CD8-positive, alpha-beta memory T cell (primary cell): ENCODE measurements at places on chromosomes 7 and 10.

DNA sequence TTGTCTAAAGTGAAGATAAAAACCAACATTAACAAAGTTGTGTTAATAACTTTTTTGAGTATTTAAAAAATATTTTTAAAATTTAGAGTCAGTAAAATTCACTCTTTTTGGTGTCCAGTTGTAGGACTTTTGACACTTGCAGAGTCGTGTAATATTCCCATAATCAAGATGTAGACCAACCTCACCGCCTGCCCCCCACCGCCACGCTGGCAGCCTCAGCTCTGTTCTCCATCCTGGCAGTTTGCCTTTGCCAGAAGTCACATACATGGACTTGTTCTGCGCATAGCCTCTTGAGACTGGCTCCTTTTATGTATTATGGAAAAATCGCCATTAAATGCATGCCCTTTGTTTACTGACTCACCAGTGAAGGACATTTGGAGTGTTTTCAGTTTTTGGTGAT, 27.3 kb upstream of the SYCE1 start:
- no peaks in the 10 kb centered on the region for H3K4me1 ChIP-seq
- no peak for DNase-seq
- H3K36me3 ChIP-seq, result no peaks in the 10 kb centered on the region

DNA sequence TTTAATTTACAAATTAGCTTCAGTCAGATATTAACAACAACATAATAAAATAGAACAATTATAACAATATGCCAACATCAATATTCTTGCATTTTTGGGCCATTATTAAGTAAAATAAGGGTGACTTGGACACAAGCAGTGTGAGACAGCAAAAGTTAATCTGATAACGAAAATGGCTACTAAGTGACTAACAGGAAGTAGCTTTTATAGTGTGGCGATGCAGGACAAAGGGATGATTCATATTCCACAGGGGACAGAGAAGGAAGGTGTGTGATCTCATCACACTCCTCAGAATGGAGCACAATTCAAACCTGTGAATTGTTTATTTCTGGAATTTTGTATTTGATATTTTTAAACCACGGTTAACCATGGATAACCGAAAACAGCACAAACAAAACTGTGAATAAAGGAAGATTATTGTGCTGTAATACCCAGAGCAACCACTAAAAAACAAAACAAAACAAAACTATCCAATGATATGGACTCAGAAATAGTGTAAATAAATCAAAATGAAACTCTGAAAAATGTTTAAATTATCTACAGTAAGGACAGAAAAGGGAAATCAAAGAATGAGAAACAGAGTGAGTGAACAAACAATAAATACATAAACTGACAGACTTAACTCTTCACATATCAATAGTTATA, 66.9 kb upstream of the TFEC start:
- no peak overlapping the region for H3K4me3 ChIP-seq
- H3K4me1 ChIP-seq, result no peaks in the 10 kb centered on the region
- DNase-seq, result no peak
- no peak overlapping the region for H3K27ac ChIP-seq

GRCh38 chr7:106520962-106521514, 139.9 kb downstream of the CCDC71L start:
- DNase-seq, result no peak
- H3K36me3 ChIP-seq, result no peaks in the 10 kb centered on the region
- no peaks in the 10 kb centered on the region for H3K4me1 ChIP-seq
- H3K4me3 ChIP-seq, result no peak overlapping the region

- no peaks in the 10 kb centered on the region for H3K27me3 ChIP-seq
- peaks cover 48% of the 10 kb centered on the region for H3K4me1 ChIP-seq
- no peaks in the 10 kb centered on the region for H3K36me3 ChIP-seq
Observed at GRCh38 chr7:76356823-76357222, 2.0 kb downstream of the YWHAG start.

DNA sequence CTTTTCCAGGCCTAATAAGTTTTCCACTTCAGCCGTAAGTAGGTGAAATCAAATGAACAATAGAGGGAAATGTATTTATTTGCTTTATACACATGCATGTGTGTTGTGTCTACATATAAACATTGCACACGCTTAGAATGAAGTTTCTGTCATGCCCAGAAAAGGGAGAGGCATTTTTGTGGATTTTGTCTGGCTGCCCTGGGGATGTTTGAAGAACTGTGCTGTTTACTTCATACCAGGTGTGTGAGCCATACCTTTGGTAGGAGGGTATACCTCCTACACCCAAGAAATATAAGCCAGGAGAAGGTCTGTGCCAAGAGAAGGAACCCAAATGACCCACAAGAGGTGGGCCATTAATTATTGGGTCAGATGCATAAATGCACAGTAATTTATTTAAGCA, 12.8 kb downstream of the GATAD1 start:
- no peak overlapping the region for H3K27ac ChIP-seq
- H3K27me3 ChIP-seq, result no peaks in the 10 kb centered on the region
- peaks cover 5% of the 10 kb centered on the region for H3K36me3 ChIP-seq
- DNase-seq, result no peak
- no peaks in the 10 kb centered on the region for H3K4me1 ChIP-seq

GRCh38 chr7:76091506-76091905, 43.6 kb downstream of the MDH2 start:
- no peaks in the 10 kb centered on the region for H3K36me3 ChIP-seq
- no peak for DNase-seq
- H3K27me3 ChIP-seq, result no peaks in the 10 kb centered on the region
- no peak overlapping the region for H3K27ac ChIP-seq

GRCh38 chr7:8131694-8132605, 130.0 kb downstream of the ICA1 start:
- no peaks in the 10 kb centered on the region for H3K36me3 ChIP-seq
- H3K27ac ChIP-seq, result peak overlapping the region; percentile 83
- no peaks in the 10 kb centered on the region for H3K27me3 ChIP-seq
- peak; percentile 30 for DNase-seq
- peak overlapping the region; percentile 41 for H3K4me3 ChIP-seq

GRCh38 chr10:80685355-80685754, 147.7 kb downstream of the SH2D4B start:
- no peaks in the 10 kb centered on the region for H3K27me3 ChIP-seq
- H3K36me3 ChIP-seq, result no peaks in the 10 kb centered on the region
- H3K27ac ChIP-seq, result no peak overlapping the region
- H3K4me3 ChIP-seq, result no peak overlapping the region
- no peaks in the 10 kb centered on the region for H3K4me1 ChIP-seq

- H3K27me3 ChIP-seq, result no peaks in the 10 kb centered on the region
- DNase-seq, result no peak
- H3K27ac ChIP-seq, result peak overlapping the region; percentile 6
- H3K4me1 ChIP-seq, result peaks cover 20% of the 10 kb centered on the region
- H3K36me3 ChIP-seq, result peaks cover 5% of the 10 kb centered on the region
- H3K4me3 ChIP-seq, result no peak overlapping the region
Observed at GRCh38 chr7:76051840-76052239, 3.9 kb downstream of the MDH2 start.

DNA sequence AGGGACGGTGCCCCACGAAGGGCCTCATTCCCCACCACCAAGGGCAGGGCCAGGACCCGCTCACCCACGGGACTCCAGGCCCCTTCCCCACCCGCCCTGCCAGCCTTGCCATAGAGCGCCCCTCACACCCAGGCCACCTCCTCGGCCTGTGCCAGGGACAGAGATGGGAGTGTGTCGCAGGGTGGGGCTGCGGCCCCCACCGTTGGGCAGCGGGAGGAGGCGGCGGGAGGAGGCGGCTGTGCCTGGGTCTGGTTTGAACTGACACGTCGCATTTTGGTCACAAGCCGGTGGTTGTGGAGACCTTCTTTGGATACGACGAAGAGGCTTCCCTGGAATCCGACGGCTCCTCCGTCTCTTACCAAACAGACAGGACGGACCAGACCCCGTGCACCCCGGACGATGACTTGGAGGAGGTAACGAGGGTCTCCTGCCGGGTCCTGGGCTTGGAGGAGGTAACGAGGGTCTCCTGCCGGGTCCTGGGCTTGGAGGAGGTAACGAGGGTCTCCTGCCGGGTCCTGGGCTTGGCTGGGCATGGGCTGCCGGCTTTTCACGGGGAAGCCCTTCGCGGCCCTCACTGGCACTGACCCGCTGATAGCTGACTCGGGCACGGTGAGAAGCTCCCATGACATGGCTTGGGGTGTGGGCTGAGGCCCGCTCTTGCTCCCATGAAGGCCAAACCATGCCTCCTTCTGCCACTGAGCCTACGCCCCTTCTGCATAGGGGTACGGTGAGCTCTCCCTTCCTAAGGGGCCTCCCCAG, 46.4 kb upstream of the DPYSL4 start:
- no peak overlapping the region for H3K27ac ChIP-seq
- no peak for DNase-seq
- H3K27me3 ChIP-seq, result no peaks in the 10 kb centered on the region

DNA sequence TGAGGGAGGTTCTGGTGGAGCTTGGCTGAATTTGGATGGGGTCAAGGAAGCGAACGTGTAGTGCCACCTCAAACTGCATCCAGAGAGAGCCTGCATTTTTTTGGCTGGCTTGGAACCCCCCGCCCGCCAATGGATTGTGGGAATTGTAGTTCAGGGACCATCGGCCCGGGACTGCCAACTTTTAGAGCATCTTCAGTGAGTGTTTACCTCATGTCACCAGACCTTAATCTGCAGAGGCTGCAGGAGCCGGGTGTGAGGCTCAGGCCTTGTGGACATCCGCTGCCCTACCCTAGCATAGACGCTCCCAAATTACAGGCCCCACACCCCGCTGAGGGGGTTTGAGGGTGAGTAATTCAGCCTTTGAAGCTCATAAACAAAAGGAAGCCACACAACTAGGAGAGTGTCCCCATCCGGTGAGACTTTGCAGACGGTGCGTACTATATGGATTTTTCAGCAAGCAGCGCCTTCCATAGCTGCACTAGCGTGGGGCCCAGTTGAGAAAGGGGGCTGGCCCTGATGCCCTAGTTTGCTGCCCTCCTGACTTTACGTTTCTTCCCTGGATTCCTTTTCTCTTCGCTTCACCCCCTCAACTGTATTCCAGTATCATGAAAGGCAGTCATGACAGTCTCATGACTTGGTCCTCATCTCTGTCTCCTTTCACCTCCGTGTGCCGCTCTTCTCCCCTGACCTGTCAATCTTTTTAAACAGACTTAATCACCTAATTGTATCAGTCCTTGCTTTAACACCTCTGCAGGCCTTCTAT, 717 bp downstream of the CNPY4 start:
- peak; percentile 83 for DNase-seq
- H3K4me1 ChIP-seq, result peaks cover 24% of the 10 kb centered on the region
- H3K36me3 ChIP-seq, result no peaks in the 10 kb centered on the region

- H3K4me1 ChIP-seq, result no peaks in the 10 kb centered on the region
- H3K27me3 ChIP-seq, result no peaks in the 10 kb centered on the region
- H3K27ac ChIP-seq, result no peak overlapping the region
Observed at GRCh38 chr10:102620591-102621442, 23.5 kb upstream of the TRIM8 start.

DNA sequence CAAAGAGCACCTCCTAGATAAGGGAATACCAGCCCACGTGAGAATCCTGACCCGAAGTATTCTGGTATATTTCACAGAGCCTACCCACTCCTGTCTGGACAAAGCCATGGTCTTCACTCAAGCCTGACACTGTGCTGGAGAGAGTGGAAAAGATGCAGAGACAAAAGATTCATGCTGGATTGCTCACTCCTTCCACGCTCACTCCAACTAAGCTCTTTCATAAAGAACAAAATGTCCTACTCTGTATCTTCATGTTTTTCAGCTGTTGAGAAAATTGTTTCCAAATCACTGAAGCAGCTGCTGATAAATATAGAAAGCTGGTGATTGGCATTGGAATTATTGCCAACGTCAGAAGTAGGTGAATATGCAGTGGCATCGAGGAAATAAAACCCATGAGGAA, 106.0 kb downstream of the ABLIM1 start:
- no peak overlapping the region for H3K4me3 ChIP-seq
- DNase-seq, result no peak
- H3K27me3 ChIP-seq, result no peaks in the 10 kb centered on the region
- H3K36me3 ChIP-seq, result no peaks in the 10 kb centered on the region

GRCh38 chr7:18458830-18459229, 36.7 kb upstream of the HDAC9 start:
- no peaks in the 10 kb centered on the region for H3K4me1 ChIP-seq
- no peak overlapping the region for H3K4me3 ChIP-seq
- no peaks in the 10 kb centered on the region for H3K27me3 ChIP-seq
- H3K36me3 ChIP-seq, result no peaks in the 10 kb centered on the region
- no peak overlapping the region for H3K27ac ChIP-seq

- DNase-seq, result peak; percentile 9
- H3K27ac ChIP-seq, result peak within 1 kb of the TSS; percentile 78
- no peaks in the 10 kb centered on the region for H3K27me3 ChIP-seq
- H3K36me3 ChIP-seq, result no peaks in the 10 kb centered on the region
- peaks cover 7% of the 10 kb centered on the region for H3K4me1 ChIP-seq
- peak within 1 kb of the TSS; percentile 63 for H3K4me3 ChIP-seq
Observed at GRCh38 chr10:17454161-17455014, at the start of gene ST8SIA6. Gene ST8SIA6, minus strand, starts transcription at chr10:17454595. Its CDS starts 340 bp downstream, at chr10:17454255.

DNA sequence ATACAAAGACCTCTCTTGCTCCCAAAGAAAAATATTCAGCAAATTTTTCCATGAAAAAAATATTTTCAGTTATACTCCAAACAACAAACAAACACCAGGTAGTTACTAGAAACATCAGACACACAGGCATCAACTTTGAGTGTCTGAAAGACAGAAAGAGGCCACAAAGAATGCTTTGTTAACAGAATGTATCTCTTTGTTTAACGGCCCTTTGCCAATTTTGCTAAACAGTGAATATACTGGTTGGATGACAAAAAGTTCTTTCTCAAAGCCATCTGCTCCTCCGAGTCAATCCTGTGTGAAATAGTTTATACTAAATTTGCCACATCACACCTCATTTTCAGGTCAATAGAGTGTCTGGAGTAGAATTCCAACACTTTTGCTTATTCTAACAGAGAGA, 216.7 kb upstream of the PHF14 start:
- H3K4me3 ChIP-seq, result no peak overlapping the region
- H3K27me3 ChIP-seq, result no peaks in the 10 kb centered on the region
- no peak overlapping the region for H3K27ac ChIP-seq
- H3K36me3 ChIP-seq, result no peaks in the 10 kb centered on the region
- H3K4me1 ChIP-seq, result no peaks in the 10 kb centered on the region

GRCh38 chr10:62185919-62186692, 82.5 kb downstream of the RTKN2 start:
- DNase-seq, result no peak
- no peak overlapping the region for H3K27ac ChIP-seq
- no peaks in the 10 kb centered on the region for H3K36me3 ChIP-seq
- H3K27me3 ChIP-seq, result no peaks in the 10 kb centered on the region
- H3K4me3 ChIP-seq, result peak overlapping the region; percentile 43

GRCh38 chr7:130913639-130914553, 179.9 kb upstream of the KLF14 start:
- peaks cover 90% of the 10 kb centered on the region for H3K4me1 ChIP-seq
- no peak for DNase-seq
- peak overlapping the region; percentile 84 for H3K27ac ChIP-seq
- H3K4me3 ChIP-seq, result peak overlapping the region; percentile 80
- H3K27me3 ChIP-seq, result no peaks in the 10 kb centered on the region

DNA sequence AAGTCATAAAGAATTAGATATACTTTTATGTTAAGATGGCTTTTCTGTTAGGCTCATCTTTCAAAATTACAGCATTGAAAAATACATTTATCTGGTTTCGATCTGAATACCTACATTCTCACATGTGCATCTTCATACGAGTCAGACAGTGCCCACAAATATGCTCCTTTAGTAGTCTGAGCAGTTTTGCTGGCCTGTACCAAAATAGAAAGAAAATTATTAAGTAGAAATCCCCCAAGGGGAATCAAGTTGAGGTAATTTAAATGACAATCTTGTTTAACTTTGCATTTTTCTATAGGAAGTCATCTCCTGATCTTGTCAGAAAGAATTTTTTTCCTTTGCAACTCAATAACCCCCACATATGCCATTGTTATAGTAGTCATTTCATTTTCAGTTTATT, 287.4 kb upstream of the SEMA3D start:
- no peak overlapping the region for H3K4me3 ChIP-seq
- no peaks in the 10 kb centered on the region for H3K36me3 ChIP-seq
- H3K4me1 ChIP-seq, result no peaks in the 10 kb centered on the region
- no peak for DNase-seq
- no peaks in the 10 kb centered on the region for H3K27me3 ChIP-seq
